ENCODE measurements at places on chromosomes 2 and 18.

- DNase-seq, result no peak
These were observed 172.5 kb downstream of the PDE11A start for GRCh38 chr2:177900082-177900481.

- DNase-seq, result no peak
These were observed 54.7 kb downstream of the THADA start for GRCh38 chr2:43541165-43541564.

DNA sequence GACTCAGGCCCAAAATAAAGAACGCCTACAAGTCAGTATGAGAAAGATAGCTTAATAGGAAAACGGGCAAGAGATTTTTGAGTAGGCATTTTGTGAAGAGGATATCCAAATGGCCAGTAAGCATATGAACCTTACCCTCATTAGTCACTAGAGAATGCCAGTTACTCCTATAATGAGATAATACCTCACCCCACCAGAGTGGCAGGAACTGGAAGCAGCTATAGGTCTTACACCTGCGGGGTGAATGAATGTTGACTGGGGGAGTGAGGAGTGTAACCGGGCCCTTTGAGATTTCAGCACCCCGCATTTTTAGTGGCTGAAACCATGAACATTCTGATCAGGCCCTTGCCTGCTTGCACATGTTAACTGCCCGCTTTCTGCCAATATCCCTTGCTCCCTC lies 7.5 kb upstream of the PTPN2 start:
- no peak for DNase-seq

GRCh38 chr2:56613920-56614319 lies 430.1 kb downstream of the CCDC85A start:
- no peak for DNase-seq

- no peak for DNase-seq
These were observed 53.2 kb upstream of the SLC4A10 start for GRCh38 chr2:161571051-161571429.

DNA sequence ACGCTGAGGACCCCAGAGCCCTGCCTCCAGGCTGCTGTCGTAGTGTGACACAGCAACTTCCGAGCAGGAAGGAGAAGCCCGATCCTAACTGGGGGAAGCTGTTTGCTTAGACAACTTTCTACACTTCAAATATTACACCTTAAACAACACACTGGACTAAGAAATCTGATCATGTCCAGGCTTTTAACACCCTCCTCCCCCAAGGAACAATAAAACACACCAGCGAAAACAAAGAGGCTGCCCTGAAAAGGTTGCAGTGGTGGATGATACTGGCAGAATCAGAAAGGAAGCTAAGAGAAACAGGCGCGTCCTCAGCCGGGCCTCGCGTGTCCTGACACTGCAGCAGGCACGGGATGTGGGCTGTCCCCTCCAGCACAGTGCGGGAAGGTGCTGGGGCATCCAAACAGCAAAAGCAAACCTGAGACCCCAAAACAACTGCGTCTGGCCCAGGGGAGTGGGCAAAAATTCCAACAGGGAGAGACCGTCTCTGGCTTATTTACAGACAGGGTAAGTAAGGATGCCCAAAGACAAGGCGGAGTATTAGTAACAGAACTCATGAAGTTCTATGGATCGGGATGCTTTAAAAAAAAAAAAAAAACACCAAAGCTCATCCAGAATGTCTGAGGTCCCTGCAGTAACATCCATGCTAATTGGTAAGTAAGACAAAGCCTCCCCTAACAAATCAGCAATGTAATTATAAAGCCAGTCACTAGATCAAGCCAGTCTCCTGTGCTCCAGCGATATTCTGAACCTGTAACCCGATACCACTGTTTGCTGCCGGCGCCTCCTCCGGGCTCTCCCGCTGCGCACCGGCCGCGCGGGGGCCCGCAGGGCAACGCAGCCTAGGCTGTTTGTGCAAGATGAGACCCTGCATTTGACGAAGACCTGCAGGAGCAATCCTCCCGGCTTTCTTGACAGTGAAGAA lies 9.0 kb downstream of the SERTAD2 start:
- DNase-seq, result peak; percentile 94

- no peak for DNase-seq
These were observed 328 bp upstream of the INHBB start for GRCh38 chr2:120345608-120346007.

DNA sequence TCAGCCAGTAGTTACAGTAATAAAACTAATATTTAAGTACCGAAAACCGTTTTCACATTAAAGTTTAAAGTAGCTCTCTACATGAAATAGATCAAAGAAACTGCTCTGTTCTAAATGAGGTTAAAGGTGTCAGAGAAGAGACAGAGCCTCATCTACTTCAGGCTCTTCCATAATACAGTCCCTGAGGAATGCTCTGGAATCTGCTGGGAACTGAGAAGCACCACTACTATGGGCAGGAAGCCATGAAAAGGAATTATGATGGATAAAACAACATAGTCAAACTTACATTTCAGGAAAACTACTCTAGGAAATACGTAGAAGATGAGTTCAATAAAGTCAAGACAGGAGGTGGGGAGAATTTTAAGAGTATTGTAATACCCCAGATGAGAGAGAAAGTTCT lies 60.0 kb downstream of the ROCK1 start:
- no peak for DNase-seq

DNA sequence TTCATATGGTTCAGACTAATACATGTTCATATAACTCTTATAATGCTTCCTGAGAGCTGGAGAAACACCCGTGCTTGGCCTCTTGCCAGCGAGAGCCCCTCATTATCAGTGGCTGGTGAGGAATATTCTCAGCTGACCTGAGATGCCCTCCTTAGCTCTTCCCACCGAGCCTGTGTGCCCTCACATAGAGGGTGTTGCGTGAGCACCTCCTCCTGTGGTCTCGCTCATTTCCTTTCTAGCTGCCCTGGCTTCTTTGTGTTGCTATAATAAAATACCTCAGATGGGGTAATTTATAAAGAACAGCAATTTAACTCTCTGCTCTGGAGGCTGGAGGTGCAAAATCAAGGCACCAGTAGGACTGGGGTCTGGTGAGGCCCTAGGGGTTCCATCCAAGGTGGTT lies 80.5 kb upstream of the ALKAL2 start:
- no peak for DNase-seq

GRCh38 chr2:60963190-60963589 lies 54.3 kb upstream of the PEX13 start:
- DNase-seq, result no peak

DNA sequence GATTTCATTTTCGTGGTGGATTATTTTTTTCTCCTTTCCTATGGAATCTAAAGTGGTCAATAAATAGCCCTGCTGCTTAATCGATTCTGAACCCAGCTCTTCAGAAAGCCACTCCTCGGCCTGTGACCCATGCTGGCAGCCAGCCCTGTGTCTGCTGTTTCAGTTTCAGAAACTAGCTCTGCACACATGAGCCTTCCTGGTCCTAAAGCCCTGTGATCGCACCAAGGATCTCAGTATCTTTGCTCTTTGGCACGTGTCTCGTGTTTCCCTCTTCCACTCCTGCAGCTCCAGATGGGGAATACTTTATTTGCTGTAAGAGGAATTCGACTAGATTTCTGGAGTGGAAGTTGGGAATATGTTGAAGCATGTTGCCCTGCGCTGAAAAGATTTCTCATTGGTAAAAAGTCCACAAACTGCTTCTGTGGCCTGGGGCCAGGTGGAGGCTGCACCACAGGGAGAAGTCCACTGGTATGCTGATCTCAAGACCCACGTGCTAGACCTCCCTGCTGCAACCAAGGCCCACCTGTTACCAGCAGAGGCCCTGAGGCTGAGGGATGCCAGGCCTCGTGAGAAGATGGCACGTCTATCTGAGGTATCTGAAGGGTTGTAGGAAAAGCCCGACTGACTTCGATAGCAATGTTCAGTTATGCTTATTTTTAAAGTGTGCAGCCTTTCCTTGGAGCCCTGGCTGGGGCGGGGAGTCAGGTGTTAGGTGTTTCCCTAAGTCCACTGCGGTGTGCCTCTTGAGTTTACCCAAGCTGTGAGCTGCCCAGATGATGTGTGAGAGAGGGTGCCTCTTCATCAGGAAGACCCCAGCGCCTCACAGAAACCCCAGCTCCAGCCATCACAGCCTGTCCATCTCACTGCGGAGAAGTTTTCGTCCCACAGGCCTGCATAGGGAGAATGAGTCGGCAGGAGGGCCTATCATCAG lies 33.6 kb upstream of the CELF4 start:
- DNase-seq, result no peak

DNA sequence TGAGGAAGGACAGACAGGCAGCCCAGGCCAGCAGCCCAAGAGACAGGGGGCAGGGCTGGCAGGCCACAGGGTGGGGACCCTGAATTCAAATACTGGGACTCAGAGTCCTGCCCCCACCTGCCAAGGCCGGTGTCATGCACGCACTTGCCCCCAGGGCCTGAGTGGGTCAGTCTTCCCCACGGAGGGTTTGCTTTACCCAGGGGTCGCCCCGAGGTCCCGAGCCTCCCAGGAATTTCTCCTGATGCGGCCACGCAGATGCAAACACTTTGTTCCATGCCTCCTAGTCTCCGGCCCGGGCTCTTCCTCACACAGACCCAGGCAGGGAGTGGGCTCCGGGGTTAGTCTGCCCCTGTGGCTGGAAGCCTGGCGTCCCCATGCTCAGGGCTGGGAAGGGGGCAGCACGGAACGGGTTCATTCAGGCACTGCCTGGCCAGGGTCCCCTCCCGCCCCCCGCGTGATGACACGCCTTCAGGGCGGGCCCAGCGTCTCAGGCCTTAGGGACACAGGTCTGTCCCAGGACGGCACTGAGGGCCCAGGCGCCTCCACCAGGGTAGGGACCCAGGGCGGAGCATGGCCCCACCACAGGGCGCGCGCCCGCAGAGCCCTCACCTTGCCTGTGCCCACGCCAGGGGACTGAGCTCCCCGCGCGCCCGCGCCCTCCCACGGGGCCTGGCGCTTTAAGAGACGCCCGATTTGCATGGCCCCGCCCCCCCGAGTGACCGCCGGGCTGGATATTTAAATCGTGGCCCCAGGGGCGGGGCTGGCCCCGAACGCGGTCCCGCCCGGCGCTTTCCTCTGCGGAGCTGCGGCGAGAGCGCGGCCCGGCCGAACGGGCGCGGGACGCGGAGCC lies at the start of gene SNED1:
SNED1 (plus strand) TSS at position 763 of the 850 bp plus-strand sequence. CDS start 220 bp downstream, outside the sequence.
- peak; percentile 93 for DNase-seq

DNA sequence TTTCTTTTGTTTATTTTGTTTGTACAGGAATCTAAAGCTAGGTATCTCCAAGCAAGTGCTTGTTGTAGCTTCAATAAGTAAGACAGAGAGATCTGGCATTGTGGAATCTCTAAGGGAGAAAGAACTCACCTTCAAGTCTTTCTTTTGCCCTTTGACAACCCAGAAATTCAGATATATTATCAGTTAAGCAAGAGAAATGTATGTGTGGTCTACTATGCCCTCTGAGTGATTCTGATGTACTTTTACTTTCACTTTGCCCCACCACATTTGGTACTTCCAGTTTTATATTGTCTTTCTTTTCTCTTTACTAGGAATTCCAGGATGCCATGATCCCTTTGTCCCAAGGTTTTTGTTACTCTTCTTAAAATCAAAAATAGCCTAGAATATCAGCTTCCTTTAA lies 259.6 kb upstream of the PIK3C3 start:
- DNase-seq, result no peak

DNA sequence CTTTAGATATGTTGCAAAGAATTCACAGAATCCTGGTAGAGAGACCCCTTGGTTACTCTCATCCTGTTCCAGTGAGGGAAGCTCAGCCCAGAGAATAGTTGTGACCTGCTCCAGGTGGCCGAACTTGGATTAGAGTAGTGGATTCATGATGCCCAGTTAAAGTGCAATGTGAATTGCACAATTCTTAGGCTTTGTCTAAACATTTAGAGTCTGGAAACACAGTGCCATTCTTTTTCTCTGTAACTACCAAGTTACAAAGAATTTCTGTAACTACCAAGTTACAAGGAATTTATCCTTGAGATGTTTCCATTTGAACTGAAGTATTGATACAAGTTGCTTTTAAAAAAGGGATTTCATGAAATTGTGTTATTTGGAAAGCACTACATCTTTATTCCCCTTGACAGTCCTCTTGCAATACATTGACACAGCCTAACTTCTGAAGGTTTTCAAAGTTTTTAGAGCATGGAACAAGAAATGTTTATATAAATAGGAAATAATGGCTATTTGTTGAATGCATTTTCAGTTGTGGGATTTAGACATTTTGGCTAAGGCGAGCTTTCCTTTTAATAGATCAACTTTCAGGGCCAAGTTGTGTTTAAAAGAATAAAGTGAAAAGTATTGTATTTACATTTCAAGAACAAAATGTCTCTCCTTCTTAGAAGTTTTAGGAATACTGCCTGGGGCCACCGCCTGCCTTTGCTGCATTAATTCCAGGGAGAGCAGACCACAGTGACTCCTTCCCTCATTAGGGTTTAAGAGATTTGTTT lies 315.0 kb downstream of the LPIN1 start:
- no peak for DNase-seq

DNA sequence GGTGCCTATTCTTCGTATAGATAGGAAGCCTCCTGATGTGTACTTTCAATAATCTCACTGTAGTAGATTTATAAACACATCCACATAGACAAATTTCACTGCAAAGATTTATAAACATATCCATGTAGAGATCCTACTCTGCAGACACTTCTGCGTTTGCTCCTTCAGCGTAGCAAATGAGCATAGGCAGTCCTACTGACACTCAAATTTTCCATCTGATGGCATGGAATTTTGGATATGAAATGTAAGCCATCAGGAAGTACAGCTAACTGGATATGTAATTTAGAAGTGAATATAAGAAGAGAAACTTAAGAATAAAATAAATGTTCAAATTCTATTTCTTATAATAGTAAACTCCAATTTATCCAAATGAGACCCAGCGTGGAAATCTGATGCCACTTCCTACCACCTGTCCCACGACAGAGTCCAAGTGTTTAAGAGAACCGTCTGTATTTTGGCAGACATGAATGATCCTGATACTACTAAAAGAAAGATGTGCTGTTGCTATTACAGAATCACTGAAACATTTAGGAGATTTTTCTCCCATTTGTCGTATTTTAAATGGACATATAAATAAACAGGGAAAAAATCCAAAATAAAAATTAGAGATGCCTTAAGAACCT lies 86.0 kb downstream of the DTNA start:
- no peak for DNase-seq

DNA sequence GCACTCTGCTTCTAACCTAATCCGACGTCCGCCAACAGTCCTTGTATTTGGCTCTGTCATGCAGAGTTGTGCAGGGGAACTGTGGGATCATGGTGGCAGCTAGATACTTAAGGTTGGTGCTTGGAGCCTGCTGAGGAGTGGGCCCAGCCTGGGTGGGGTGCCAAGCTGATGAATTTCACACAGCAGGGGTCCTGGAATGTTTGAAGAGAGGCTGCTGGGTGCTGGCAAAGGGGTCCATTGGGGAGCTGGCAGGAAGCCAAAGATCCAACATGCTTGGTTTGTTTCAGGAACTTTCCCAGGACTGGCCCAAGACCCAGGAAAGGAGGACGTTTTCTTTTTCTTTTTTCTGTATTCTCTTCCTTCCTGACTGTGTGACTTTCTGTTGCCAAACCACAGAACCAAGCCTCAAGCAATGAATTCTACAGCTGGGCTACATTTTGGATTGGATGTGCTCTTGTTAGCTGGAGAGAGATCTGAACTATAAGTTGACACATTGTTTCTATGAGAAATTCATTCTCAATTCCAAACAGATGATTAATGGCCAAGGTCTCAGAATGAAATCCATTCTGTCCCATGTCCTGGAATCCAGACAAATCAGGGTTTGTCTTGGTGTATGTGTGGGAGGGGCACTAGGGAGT lies 49.9 kb downstream of the DHRS9 start:
- DNase-seq, result no peak
